NCI-H226 (cell line): ENCODE measurements at places on chromosomes 6 and 20.

DNA sequence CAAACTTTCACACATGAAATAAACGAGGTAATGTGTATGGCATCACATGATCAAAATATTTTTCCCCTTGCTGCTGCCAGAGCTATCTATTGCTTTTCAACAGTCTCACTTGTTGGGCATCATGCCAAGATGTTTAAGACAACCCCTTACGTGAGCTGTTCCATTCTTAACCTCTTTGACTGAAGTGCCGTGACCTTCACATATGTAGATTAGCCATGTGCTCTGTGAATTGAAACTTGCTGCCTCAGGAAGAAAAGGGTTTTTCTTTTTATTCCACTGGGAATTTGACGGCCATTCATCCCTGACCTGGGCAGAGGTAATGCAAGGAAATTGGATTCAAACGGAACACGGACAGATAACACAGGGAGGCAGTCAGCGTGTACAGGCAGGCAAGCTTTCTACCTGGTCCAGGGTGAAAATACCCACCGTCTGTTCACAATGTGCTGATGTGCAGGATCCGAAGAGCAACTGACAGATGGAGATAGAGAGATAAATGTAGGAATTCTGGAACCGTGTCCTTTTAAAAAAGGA lies 14.2 kb downstream of the ARID1B start:
- peak; percentile 61 for DNase-seq

DNA sequence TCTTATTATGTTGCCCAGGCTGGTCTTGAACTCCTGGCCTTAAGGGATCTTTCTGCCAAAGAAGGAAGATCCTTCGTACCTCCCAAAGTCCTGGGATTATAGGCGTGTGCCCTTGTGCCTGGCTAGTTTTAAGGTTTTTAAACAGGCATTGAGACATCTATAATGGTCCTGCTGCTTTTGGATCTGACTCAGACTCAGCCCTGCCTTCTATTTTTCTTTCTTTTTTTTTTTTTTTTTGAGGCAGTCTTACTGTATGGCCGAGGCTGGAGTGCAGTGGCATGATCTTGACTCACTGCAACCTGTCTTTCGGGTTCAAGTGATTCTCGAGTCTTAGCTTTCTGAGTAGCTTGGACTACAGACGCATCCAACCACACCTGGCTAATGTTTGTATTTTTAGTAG lies 73.7 kb downstream of the PHF20 start:
- no peak for DNase-seq

- no peak for DNase-seq
Observed at GRCh38 chr6:43951063-43951755, 176.0 kb downstream of the MRPL14 start.

GRCh38 chr6:107658920-107659865 lies 164.9 kb downstream of the SCML4 start:
- no peak for DNase-seq

DNA sequence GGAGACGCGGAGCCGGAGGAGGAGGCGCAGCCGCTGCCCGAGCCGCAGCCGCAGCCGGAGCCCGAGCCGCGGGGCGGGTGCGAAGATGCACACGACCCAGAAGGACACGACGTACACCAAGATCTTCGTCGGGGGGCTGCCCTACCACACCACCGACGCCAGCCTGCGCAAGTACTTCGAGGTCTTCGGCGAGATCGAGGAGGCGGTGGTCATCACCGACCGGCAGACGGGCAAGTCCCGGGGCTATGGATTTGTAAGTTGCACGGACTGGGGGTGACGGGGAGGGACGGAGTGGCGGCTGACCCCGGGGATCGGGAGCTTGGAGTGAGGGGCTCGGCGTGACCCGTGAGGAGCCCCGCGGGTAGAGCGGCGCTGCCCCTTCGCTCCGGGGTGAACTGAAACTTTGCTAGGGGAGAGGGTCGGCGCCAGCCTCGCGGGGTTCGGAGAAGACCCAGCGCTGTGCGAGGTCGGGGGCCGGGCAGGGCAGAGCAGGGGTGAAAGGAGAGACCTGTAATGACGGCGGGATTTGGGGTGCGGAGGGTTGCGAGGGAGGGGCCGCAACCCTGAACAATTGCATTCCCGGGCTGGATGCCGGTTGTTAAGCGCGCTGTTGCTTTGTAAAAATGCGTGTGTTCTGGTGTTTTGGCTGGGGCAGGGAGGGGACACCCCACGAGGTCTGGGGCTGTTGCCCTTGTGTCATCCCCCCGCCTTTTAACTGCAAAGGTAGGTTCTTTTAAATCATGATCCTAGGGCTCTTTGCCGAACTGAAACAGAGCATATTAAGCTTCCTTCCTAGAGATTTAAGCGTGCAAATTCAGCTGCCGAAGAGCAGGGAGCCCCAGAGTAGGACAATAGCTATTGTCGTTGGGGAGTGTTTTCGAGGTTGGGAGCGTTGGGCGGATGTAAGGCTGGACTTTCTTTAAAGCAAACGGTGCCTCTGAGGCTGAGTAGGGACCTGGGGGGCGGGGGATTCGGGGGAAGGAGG lies 628 bp downstream of the RBM24 start:
- DNase-seq, result no peak

- no peak for DNase-seq
Observed at GRCh38 chr6:13474360-13474759, 13.0 kb downstream of the GFOD1 start.

- no peak for DNase-seq
Observed at GRCh38 chr6:55659304-55659703, 80.3 kb upstream of the HMGCLL1 start.

GRCh38 chr20:10447028-10447427 lies 11.9 kb downstream of the SLX4IP start:
- DNase-seq, result peak; percentile 32

GRCh38 chr6:3414327-3415081 lies 42.3 kb downstream of the SLC22A23 start:
- DNase-seq, result peak; percentile 77

DNA sequence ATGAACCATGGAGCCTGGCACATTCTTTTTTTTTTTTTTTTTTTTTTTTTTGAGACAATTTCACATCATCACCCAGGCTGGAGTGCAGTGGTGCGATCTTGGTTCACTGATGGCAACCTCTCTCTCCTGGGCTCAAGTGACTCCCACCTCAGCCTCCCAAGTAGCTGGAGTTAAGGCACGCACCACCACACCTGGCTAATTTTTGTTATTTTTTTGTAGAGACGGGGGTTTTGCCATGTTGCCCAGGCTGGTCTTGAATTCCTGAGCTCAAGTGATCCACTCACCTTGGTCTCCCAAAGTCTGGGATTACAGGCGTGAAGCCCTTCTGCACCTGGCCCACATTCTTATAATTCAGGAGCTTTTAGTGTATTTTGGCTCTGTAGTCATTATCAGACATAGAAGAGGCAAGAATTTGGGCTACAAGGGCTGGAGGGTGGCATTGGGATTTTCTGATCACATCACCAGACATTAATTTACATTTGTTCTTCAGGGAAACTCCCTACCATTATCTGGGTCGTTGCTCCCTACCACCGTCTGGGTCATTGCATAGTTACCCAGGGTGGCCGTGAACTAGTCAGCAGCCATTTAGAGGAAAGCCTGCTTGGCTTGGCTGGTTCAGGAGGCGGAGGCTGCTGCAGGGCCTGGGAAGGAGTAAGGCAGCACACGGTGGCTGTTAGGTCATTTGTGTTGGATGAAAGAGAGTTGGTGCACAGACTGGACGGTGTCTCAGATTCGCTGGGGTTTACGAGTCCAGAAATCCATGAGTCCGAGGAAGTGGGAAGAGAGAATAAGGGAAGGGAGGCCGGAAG lies 17.6 kb downstream of the ARID1B start:
- no peak for DNase-seq

GRCh38 chr6:100880149-100880852 lies 828 bp downstream of the ASCC3 start:
- DNase-seq, result no peak

- DNase-seq, result no peak
Observed at GRCh38 chr6:132768051-132768517, 10.4 kb upstream of the VNN2 start.

- no peak for DNase-seq
Observed at GRCh38 chr20:37541326-37541725, 13.7 kb upstream of the BLCAP start.

GRCh38 chr20:4267242-4267641 lies 251.9 kb upstream of the RNF24 start:
- DNase-seq, result no peak

GRCh38 chr6:74967821-74968220 lies 238.0 kb downstream of the COL12A1 start:
- no peak for DNase-seq

DNA sequence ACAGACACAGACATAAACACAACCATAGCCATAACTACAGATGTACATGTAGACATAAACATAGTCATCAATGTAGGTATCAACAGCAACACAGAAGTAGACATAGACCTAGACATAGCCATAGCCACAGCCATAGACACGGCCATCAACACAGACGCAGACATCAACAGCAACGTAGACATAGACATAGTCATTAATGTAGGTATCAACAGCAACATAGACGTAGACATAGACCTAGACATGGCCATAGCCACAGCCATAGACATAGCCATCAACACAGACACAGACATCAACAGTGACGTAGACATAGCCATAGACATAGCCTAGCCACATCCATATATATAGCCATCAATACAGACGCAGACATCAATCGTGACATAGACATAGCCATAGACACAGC lies 258.3 kb upstream of the FOXQ1 start:
- no peak for DNase-seq

GRCh38 chr6:115004982-115005381 lies 662.2 kb upstream of the HS3ST5 start:
- DNase-seq, result peak; percentile 52

DNA sequence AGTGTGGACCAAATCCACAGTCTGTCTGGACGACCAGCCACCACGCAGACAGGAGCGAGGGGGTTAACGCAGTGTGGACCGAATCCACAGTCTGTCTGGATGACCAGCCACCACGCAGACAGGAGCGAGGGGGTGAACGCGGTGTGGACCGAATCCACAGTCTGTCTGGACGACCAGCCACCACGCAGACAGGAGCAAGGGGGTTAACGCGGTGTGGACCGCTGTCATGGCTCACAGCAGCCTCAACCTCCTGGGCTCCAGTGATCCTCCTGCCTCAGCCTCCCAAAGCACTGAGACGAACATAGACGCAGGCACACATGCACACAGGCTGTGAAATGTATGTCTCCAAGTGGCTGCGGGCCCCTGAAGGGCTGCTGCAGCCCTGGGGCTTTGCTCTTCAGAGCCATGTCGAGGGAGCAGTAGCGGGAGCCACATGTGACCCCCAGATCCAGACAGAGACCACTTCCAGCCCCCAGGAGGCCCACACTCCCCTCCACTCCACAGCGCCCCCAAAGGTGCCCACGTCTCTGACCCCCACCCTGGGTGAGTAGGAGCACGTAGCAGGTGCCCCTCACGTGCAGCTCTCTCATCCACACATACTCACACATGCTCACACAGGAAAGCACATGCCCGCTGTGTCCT lies 98.1 kb downstream of the YTHDF1 start:
- no peak for DNase-seq

- no peak for DNase-seq
Observed at GRCh38 chr6:20817806-20818320, 283.6 kb downstream of the CDKAL1 start.

- no peak for DNase-seq
Observed at GRCh38 chr20:31739550-31739977, 474 bp downstream of the TPX2 start.

DNA sequence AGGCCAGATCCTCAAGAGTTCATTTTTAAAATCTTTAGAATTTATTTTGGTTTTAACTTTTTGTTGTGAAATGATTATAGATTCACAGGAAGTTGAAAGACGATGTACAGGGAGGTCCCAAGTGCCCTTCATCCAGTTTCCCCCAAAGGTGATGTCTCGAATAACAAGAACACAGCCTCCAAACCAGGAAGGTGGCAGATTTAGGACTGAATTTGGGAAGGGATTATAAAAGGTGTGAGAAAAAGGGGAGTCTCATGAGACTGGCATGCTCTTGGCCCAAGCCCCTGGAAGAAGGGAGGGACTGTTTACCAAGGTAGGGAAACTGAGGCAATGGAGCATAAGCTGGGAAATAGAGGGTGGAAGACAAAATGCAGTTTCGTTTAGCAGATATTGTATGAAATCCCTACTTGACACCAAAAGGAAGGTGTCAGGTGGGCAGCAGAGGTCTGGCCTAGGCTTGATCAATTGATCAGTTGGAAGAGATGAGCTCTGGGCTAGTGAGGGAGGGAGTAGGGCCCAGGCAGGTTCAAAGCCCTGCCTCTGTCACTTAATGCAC lies 81.2 kb downstream of the BMP7 start:
- no peak for DNase-seq

GRCh38 chr6:89585154-89585553 lies 53.4 kb downstream of the LYRM2 start:
- DNase-seq, result peak; percentile 16

DNA sequence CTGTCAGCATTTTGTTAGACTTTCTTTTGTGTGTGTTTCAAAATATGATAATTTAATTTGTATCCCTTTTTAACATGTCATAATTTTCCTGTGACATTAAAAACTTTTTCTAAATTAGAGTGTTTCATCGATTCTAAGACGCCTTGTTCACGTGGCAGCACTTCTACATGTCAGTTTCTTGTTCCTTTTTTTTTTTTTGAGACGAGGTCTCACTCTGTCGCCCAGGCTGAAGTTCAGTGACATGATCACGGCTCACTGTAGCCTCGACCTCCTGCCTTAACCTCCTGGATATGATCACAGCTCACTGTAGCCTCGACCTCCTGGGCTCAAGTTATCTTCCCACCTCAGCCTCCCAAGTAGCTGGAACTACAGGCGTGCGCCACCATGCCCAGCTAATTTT lies 27.6 kb upstream of the ADRM1 start:
- DNase-seq, result no peak

- DNase-seq, result peak; percentile 76
Observed at GRCh38 chr6:148999929-149000468, 253.2 kb downstream of the UST start.

- DNase-seq, result peak; percentile 68
Observed at GRCh38 chr6:31094389-31094881, 17.9 kb downstream of the C6orf15 start.

DNA sequence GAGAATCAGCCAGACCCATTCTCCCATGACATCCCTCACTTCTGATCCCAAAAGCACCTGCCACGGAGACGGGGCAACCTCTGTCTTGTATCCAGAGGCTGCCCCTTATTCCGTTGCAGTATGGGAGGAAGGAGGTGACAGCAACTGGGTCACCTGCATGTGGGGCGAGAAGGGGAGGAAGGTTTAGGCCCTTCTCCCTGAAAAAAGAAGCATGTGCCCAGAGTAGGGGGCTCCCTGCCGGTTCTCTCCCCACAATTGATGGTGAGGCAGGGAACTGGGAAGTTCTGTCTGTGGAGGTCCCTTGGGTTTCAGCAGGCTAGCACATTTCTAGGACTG lies 49.3 kb upstream of the FANCE start:
- no peak for DNase-seq

- no peak for DNase-seq
Observed at GRCh38 chr6:22829070-22829469, 259.7 kb downstream of the HDGFL1 start.

DNA sequence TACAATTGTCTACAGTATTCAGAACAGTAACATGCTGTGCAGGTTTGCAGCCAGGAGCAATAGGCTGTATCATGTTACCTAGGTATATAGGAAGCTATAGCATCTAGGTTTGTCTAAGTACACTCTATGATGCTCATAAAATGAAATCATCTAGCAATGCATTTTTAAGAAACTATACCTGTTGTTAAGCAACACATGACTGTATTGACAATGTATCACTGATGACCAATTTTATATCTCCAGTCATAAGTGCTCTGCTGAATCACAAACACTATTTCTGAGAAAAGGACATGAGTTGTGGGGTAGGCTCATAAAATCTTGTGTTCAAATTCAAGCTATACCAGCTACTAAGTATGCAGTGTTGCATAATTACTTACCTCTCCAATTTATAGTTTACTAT lies 501.3 kb downstream of the CD109 start:
- no peak for DNase-seq

GRCh38 chr6:30557683-30557981 lies 537 bp downstream of the PRR3 start:
- no peak for DNase-seq
